ENCODE measurements at places on chromosomes 5 and 9.

DNA sequence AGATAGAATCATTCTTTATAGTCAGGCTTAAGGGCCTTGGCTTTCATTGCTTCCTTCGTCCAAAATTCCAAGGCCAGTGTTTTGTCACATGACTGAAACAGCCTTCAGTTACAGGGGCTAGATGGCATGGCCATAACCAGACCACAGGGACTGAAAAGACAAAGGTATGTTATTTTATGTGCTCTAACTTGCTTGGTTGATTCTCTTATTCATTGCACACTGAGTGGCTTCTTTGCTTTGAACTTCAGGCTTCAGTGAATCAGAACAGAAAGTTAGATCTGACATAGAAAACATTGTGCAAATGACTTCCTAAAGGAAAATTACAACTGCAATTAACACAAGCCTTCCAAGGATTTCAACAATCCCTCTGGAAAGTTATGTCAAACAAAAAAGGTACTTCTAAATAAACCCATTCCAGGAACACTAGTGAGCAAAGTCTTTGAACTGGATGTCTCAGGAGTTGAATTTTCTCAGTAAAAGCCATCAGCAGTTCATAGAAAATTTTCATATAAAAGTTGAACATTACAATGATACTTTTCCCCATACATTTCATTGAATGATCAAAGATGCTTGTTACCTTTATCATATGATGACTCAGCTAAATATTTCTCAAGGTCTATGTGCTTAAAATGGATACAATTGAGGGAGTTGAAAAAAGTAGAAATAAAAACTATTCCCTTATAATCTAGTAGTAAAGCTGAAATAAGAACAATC lies 355.3 kb downstream of the TMEM232 start:
- no peak for DNase-seq

DNA sequence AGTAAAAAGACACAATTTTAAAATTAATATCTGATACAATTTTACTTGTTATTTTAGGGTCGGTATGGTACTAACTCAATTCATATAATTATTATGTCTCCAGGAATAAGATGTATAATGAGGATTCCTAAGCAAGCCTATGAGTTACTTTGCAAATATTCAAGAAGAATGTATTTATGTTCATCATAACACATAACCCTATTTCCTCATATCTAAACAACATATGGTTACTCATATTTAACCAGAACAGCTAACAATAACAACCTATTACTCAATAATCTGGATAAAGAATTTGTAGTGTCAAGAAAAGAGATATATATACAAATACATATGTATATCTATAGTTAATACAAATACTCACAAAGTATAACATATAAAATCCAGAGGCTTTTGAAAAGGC lies 285.9 kb downstream of the ARL15 start:
- no peak for DNase-seq

GRCh38 chr5:98474782-98475181 lies 298.7 kb upstream of the RGMB start:
- no peak for DNase-seq

- no peak for DNase-seq
These were observed 12.1 kb downstream of the RICTOR start for GRCh38 chr5:39062104-39062503.

GRCh38 chr5:91033370-91033769 lies 349.7 kb downstream of the ARRDC3 start:
- no peak for DNase-seq

- DNase-seq: no peak
These were observed 125.9 kb downstream of the CEP120 start for GRCh38 chr5:123297198-123297831.

GRCh38 chr5:50672663-50673062 lies 6.2 kb downstream of the PARP8 start:
- no peak for DNase-seq

DNA sequence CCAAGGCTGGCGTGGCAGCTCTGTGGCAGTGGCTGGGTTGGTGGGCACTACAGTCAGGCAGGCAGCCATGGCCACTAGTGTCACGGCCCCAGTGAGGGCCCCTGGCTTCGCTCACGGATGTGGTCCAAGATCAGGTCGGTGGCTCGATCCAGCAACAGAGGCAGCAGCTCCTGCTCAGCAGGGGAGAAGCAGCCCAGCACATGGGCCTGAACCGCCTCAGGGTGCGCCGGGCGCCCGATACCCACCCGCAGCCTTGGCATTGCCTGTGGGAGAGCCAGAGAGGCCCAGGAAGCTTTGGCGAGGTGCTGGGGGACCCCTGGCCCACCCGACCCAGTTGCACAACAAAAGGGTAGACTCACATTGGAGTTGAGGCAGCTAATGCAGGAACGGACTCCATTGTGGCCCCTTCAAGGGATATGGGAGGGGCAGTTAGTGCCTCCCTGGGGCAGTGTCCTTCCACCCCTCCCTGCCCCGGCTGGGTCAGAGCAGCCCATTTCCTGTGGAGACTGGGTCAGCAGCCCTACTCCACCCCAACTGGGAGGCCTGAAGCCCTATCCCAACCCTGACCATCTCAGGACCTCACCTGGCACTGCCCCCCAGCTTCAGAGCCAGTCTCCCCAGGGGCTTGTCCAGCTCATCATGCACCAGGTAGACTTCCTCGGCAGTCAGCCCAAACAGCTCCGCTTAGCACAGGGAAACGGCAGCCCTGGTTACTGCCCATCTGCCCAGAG lies 1.3 kb downstream of the PTRH1 start:
- DNase-seq: no peak

DNA sequence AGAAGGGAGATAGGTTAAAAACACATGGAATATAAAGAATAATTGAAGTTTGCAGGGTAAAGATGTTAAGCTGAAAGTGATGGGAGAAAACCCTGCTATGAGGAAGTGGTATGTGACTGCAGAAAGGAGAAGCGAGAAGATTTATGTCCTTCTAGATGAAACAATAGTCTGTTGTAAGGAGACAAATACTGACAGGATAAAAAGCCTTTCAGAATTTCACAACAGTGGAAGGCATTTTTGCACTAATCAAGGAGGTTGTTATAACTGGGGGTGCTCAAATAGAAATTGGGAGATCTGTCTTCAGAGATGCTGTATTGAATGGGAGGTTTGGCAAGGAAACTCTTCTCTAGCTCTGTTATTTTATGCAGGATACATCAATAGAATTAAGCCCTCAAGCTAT lies 69.6 kb downstream of the NMUR2 start:
- no peak for DNase-seq
